Fibroblast of the conjunctiva (primary cell): ENCODE measurements at places on chromosomes 3 and 15.

GRCh38 chr15:63837032-63837431 lies 3.3 kb upstream of the HERC1 start:
- no peak for DNase-seq

GRCh38 chr3:119636249-119636648 lies 24.1 kb downstream of the POPDC2 start:
- DNase-seq, result no peak

DNA sequence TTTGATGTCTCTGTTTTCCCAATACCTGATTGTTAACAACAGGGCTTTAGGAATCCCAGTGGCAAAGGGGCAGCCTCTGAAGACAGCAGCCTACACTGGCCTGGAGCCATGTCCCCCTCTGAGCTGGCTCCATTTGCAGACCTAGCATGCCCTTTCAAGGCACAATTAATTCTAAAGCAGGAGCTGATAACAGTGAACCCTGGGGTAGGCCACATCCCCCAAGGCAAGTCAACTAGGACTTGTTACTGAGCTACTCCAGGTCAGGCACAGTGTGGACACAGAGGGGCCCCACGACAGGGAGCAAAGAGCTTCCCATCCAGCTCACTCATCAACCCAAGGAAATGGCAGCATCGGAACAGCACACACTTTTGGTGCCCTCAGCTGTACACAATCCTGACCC lies 51.9 kb downstream of the SPSB4 start:
- DNase-seq, result no peak

- DNase-seq, result no peak
These were observed 27.0 kb upstream of the DENND4A start for GRCh38 chr15:65818927-65819562.

DNA sequence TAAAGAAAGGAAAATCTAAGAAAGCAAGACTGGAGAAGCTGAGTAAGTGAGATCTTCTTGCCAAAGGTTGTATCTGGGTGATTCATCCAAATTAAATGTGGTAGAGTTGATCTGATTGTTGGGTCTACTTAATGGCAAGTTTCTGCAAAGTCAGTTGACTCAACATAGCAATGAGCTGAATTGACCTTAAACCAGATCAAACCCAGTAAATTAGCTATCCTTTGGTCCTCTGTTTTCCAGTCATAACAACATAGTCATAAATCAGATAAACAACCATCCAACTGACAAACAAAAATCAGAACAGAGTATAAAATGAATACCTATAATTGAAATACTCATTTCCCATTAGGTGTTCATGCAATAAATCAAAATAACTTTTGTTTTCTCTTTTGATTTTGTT lies 142.6 kb upstream of the CFAP20DC start:
- DNase-seq, result peak; percentile 10

DNA sequence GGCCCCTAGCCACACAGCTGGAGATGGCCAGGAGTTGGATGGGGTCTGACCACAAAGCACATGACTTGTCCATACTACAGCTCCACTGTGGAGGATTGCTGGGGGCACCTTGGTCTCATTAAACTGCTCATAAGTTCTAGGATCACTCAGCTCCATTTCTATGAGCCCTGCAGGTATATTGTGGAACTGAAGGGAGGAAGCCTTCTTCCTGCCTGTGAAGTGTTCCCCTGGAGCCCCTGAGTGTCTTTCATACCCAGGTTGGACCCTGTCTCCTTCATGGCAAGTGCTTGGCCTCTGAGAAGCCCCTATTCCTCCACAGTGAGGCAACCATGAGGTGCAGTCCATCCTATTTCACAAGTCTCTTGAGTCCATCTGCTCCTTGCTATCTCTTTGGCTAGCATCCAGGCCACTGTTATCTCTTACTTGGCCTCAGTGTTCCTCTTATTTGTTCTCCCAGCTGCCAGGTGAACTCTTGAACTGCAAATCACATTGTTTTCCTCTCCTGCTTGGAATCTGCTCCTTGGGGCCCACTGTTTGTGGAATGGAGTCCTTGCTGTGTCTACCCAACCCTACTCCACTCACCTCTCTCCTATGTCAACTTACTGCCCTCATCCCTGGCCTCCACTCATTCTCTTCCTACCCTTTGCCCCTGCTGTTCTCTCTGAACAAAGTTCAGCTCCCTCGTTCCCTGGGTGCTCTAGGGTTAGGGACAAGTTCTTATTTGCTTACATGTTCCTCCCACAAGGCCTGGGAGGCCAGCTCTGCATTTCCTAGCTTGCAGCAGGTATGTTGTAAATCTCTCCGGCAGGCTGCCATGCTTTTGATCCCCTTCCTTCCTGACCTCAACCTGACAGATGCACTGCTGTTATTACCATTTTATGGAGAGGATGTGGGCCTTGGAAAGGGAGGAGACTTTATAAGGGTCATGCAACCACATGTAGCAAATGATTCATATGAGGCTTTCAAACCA lies 1.2 kb downstream of the ACOX2 start:
- no peak for DNase-seq

DNA sequence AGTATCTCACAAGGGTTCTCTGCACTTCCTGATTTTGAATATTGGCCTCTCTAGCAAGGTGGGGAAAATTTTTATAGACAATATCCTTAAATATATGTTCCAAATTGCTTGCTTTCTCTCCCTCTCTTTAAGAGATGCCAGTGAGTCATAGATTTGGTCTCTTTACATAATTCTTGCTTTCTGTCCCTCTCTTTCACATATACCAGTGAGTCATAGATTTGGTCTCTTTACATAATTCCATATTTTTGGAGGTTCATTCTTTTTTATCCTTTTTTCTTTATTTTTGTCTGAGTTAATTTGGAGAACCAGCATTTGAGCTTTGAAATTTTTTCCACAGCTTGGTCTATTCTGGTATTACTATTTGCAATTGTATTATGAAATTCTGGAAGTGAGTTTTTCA lies 77.7 kb upstream of the NUDT16 start:
- no peak for DNase-seq

DNA sequence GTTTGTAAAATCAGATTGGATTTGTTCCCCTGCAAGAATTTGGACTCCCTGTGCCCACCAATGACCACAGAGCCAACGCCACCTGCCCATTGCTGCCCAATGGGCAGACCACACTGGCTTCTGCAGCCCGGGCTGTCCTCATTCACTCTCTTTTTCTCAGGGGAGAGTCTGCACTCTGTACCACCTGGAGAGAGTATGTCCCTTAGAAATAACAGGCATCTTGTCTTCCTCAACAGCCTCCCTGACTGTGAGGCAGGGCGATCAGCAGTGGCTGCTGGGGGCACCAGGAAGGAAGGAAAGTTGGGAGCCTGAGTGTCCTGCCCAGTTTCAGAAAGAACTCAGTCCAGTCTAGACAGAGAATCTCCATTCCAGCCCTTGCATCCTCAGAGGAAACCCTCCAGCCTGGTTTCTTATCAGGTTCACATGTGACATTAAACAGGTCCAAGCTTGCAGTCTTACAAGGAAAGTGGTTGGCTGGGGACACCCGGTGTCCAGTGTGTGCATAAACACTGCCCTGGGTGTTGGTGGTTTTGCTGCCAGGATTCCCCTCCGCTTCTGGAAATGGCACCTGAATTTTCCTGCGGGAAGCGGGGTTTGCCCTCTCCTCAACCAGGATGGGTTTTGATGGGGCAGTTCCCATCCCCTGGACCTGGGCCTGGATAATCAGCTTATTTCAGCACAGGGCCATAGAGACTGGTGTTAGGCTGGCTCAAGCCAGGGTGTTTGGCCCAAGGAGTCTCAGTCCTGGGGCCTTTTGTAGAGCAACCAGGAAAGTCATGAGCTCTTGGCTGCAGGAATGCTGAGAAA lies 37.2 kb downstream of the SSUH2 start:
- DNase-seq, result peak; percentile 64

- DNase-seq, result no peak
These were observed 50.3 kb downstream of the IL20RB start for GRCh38 chr3:137008131-137008530.

DNA sequence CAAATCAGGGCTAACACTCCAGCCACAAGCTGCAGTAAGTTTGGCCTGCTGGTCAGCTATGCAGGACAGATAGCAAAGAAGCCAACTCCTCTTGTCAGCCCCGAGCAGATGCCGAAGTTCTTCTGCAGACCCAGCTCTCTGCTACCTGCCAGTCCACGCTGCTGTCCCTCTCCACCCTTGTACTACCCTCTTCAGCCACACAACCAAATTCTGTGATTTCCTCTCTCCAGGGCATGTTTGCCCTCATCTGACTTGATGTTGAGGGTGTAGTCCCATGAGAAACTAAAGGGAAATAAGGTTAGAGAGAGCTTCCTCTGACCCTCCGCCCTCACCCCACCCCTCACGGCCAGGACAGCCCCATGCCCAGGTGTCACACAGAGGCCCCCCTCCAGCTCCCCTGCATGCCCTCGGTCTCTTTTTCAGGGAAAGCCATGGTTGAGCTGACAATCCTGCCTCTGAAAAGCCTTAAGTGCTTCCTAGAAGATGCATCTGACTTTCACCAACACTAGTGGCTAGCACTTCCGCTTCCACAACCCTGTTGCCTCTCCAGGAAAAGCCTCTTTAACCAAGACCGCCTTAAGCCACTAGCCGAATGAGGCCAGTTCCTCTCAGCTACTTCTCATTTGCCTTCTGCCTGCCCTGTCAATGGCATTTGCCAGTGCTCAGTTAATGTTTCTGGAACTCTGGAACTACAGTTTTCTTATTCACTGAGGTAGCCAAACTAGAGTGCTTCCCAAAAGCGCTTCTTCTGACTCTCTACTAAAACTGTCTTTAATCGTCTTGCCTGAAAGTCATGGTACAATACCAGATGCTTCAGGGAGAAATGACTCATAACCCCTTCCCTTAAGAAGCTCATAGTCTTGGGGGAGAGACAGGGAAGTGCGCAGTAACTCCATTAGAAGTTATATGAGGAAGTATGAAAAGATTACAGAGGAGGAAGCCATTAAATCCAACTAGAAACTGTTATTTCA lies 300.4 kb upstream of the STT3B start:
- DNase-seq, result no peak

- DNase-seq, result no peak
These were observed 139.8 kb downstream of the RAB11A start for GRCh38 chr15:66008940-66009562.

- no peak for DNase-seq
These were observed 3.9 kb downstream of the MST1R start for GRCh38 chr3:49899815-49900214.

- DNase-seq, result no peak
These were observed 48.0 kb downstream of the ABHD2 start for GRCh38 chr15:89136078-89136806.

DNA sequence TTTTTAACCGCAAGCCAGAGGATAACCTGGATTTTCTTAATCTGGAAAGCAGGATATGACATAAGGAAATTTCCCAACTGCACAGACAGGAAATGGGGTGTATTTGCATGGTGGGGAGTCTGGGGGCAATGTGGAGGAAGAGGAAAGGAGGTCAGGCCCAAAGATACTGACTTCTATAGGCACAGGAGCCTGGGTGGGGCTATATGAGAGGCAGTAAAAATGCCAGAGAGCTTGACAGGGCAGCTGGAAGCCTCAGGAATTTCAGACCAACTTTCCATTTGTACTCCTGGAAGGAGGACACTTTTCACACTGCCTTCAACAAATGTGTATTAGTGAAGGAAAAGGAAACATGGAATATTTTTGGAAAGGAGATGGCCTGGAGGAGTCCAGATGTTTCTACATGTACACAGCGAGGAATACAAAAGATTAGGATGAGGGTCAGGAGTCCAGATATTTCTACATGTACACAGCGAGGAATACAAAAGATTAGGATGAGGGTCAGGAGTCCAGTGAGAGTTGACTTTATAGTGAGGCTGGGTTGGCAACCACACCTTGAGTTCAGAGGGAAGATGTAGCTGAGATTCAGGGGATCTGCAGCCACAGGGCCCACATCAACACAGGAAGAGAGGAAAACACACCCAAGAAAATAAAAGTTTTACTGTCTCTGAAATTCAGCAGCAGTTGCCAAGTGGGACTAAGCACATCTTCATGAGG lies 111.9 kb upstream of the PTPRG start:
- DNase-seq, result no peak

DNA sequence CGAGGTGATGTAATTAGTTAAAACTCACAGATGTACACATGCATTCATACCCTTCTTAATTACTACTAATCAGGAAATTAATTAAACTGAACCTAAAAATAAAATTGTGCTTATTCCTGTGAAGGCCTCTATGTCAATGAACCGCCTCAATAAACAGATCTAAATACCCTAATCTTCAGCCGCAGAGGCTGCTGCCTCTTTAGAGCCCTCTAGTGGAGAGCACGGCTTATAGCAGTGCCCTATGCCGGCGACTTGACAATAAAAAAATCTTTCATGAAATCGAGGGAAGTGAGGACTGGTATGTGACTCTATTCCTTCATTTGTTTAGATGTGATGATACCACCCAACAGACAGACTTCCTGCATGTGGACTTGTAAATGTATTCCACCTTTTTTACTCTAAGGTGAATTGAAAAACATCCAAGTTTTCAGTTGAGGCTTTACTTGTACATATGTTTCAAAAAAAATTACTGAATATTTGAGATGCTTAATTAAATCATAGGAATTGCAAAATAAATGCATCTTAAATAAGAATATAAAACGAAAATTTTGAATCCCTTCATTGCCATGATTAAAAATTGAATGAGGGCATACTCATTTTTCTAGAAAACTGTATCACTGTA lies 8.3 kb upstream of the EPHA3 start:
- DNase-seq, result peak; percentile 39

- DNase-seq, result no peak
These were observed 4.6 kb upstream of the NIT2 start for GRCh38 chr3:100329800-100330489.

GRCh38 chr3:72368331-72368975 lies 479.8 kb downstream of the SHQ1 start:
- no peak for DNase-seq

GRCh38 chr3:183779896-183780465 lies 45.4 kb downstream of the MAP6D1 start:
- DNase-seq, result no peak

DNA sequence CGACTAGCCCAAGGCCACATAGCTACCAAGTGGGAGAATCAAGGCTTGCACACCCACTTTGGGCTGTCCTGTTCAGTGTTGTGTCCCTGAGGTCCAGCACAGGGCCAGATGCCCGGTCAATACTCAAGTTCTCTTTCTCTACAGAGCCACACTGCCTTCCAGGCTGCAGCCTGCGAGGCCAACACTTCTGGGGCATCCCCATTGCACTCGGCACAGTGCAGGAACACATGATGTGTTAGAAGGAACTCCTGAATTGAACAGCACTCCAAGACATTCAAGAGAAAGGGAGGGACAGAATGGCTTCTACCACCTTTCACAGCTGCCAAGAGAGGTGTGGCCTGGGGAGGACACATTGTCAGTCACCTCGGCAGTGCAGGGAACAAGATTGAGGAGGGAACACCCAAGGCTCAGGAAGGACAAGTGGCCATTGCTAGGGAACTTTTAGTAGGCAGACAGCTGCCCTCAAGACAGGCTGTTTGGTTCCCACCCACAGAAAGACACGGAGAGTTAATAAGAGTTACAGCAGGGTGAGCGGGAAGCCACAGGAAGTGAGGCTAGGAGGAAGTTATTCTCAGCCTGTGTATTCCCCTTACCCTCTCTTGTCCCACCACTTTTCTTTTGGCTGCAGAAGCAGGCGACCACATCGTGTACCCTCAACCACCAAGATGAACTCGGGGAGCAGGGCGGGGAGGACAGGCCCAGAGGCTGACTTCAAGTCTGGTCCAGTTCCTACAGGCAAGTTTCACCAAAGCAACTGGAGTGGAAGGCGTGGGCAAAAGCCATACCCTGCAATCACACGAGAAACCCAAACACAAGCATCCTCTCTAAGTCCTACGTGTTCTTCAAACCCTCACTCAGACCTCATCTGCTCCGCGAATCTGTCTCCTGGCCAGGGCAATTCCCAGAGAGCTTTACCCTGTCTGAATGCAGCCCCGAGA lies 69.4 kb downstream of the SRGAP3 start:
- DNase-seq, result no peak
